Midbrain (tissue), 1 donor: ENCODE measurements at places on chromosomes 6 and 20.

DNA sequence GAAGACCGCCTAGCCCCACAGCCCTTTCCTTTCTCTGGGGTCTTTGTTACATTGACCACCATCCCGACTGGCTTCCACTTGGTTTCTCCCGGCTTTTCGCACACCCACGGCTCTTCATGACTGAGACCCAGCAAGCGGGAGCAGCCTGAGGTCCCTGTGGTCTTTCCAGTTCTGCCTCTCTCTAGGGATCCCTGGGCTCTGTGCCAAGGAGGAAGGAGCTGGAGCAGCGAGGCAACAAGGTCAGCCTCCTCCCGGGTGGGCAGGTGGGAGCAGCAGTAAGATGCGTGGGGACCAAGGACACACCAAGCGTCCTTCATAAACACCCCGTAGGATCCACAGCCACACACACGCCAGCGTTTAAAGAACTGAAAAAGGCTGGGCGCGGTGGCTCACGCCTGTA, 29.6 kb upstream of the MRGBP start:
- DNase-seq, result no peak

DNA sequence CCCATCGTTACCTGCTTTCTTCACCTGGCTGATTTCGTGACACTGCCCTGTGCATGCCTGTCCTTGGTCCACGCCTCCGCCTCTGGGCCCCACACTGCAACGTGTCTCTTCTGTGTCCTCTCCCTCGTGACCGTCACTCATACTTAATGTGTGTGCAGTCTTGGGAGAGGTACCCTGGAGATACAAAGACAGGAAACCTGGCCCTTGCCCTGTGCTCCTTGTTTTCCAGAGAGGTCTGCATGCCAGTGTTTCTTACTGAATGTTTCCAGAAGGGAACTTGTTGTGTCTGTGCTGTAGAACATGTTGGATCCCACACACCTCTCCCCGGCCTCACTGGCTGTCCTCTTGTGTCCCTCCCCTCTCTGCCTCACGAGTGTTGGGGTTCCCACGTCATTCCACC, 45.8 kb downstream of the SNX9 start:
- no peak for DNase-seq

GRCh38 chr20:58458342-58459057, 56.7 kb downstream of the APCDD1L start:
- DNase-seq, result no peak

- no peak for DNase-seq
Measured at GRCh38 chr20:16966276-16966880, 218.2 kb downstream of the OTOR start.

GRCh38 chr6:36685166-36685924, 6.8 kb downstream of the CDKN1A start:
- no peak for DNase-seq

GRCh38 chr6:21587961-21588480, 5.5 kb upstream of the SOX4 start:
- peak; percentile 41 for DNase-seq

- no peak for DNase-seq
Measured at GRCh38 chr6:89675949-89676748, 37.6 kb upstream of the LYRM2 start.

DNA sequence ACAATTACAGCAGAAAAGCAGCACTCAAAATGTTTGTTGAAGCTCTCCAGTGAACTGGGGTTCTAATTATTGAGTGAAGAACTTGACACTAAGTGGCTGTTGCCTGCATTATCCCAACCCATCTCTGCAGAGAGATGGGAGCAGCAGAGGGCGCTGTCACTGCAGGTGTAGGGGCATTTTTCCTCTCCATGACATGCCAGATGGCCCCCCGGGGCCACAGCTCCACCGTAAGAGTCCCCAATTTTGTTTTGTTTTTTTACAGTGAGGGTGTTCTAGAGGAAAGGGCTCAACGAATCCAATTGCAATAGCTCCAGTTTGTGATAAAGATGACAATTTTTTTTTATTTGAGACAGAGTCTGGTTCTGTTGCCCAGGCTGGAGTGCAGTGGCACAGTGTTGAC, 1.9 kb upstream of the FUCA2 start:
- no peak for DNase-seq

- DNase-seq, result peak; percentile 63
Measured at GRCh38 chr20:40506537-40506939, 182.5 kb downstream of the MAFB start.

DNA sequence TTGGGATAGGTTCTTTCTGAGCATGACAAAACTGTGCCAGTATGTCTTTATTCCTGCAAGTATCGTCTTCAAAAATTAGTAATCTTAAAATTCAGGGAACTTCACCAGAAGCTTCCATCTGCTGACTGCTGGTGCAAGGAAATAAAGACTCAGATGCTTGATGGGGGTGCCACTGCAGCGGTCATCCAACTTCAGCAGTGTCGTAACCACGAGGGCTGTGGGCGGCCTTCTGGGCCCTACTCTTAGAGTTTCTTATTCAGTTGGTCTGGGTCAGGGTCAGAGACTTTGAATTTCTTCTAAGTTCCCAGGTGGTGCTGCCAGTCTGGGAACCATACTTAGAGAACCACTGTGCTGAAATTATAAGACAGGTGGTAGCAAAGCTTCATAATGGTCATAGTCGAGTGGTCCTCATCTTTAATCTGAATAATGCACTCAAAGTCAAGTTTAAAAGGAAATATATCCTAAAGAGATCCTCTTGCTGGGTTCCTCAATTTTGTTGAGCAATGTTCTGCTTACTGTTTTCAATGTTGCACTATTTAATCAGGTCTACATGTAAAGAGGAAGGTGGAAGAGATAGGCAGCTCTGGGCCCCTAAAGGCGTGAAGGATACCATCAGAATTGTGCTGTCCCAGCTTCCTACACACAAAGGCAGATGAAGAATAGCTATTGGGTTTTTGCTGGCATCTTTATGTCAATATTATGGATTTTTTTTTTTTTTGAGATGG, 165.4 kb upstream of the GMDS start:
- DNase-seq, result no peak

DNA sequence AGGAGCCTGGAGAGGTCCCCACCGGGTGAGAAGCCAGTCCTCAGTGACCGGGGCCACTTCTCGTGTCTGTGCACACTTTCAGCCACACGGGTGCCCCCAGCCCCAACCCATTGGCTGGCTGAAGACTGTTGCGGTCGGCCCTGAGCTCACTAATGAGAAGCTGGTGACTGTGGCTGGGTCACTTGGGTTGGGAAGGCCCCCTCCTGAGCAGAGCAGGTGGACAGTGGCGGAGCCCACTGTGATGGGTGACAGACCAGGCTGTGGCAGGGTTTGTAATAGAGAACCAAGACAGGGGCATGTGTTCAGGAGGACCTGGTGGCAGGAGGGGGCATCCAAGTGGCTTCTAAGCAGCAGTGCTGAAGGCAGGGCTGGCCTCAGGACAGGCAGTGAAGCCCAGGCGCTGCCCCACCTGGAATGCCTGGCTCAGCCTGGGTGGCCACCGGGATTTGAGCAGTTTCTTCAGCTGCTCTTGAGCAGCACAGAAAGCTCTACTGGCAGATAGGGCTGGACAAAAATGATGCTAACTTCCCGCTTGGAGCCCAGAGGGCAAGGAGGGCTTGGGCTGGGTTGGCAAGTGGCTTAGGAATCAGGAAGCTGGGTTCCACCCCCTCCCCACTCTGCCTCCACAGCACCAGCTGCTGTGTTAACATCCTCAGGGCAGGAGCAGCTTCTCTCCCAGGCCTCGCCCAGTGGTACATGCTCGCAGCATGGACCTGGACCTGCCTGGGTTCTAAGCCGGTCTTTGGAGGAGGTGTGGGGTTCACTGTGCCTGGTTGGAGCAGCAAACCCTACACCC, 256.4 kb downstream of the CDH4 start:
- DNase-seq, result no peak

DNA sequence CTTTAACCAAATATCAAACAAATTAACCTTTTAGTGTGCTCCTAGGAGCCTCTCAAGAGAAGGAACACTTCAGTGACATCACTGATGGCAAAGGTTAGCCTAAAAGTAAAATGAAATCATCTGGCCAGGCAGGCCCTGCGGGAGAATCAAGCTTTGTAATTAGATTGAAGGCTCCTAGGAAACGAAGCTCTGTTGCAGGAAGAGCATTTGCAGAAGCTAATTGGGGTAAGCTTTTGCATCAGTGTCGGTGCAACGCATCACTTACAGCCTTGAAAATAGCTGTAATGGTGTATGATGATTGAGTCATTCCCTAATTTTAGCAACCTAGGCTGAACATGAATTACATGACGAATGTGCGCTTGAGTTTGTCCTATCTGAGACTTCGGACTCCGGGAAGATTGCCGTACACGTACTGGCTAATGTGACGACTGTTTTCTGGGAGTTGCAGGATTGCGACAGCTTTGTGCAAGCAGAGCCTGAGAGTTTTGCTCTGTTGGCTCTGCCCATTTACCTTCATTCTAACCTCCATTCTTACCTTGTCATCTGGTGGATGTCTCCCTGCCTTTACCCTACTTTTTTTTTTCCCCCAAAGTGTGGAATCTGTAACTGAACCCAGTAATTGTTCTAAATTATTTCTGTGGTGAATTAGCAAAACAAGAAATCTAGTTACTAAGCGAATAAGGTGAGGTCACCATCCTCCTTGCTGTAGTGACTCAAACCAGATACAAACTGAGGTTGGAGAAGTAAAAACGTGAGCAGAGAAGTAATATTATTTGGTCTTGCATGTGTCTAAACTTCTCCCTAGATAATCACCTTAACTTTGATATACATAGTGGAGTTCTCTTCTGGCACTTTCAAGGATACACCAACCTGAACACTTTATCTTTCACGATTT, 675.9 kb upstream of the CITED2 start:
- no peak for DNase-seq

GRCh38 chr20:18428490-18429173, 38.2 kb downstream of the DZANK1 start:
- DNase-seq, result no peak

DNA sequence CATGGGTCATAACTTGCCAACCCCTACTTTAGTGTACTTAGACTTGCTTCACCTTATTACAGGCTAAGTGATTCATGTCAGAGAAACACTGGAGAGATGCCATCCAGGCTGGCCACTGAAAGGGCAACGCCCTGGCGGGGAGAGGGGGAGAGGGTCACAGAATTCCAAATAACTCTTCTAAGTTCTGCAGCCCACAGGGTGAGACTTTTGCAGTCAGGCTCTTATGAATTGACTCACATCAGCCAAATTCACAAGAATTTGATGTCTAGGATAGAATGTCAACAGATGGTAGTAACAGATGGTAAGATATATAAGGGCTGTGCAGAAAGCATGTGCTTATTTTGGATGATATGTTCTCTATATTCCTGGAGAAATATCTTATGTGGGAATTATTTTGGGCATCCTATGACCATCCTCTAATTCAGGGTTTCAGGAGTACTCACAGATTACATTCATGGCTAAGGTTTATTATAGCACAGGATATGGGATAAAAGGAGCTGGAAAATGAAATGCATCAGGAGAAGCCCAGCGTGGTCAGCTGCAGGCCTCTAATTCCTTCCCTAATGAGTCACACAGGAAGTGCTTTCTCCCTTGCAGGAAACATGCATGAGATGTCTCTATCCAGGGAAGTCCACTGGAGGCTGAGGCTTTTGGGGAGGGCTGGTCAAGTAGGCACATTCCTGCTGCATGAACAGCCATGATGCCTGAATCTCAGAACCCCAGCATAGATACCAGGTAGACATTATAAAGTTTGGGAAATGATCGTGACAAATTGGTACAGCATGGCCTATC, 58.7 kb upstream of the RIN2 start:
- DNase-seq, result no peak

DNA sequence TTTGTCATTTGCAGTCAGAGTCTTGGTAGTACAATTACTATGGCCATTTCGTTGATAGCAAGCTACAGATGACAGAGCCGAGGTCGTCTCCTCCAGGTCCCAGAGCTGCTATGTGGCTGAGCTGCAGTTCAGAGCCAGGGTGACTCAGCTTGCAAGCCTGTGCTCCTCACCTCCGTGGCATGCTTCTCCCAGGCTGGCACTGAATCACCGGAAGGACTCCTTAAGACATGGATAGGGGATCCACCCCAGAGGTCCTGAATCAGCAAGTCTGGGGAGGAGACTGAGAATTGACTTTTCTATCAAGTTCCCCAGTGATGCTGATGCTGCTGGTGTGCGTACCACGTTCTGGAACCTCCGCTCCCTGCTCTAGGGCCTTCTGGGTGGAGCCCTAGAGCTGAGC, 291.2 kb downstream of the CDH26 start:
- DNase-seq, result no peak

- no peak for DNase-seq
Measured at GRCh38 chr6:75381877-75382633, 97.5 kb upstream of the TMEM30A start.

DNA sequence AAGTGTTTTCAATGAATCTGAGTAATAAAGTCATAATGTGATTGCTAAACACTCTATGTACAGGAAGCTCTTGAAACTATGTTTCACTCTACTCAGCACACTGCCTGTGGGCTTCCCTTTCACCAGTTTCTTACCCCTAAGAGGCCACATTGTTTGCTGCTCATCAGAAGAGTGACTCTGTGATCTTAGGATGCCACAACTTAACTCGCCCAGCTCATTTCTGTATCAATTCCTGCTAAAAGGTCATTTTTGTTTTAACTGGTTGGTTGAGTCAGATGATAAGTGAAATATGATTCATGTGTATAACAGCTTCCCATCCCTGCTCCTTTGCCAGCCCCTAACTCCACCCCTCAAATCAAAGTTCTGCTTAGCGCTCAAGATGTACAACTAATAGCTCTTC, 9.8 kb upstream of the NDUFAF4 start:
- DNase-seq, result no peak

DNA sequence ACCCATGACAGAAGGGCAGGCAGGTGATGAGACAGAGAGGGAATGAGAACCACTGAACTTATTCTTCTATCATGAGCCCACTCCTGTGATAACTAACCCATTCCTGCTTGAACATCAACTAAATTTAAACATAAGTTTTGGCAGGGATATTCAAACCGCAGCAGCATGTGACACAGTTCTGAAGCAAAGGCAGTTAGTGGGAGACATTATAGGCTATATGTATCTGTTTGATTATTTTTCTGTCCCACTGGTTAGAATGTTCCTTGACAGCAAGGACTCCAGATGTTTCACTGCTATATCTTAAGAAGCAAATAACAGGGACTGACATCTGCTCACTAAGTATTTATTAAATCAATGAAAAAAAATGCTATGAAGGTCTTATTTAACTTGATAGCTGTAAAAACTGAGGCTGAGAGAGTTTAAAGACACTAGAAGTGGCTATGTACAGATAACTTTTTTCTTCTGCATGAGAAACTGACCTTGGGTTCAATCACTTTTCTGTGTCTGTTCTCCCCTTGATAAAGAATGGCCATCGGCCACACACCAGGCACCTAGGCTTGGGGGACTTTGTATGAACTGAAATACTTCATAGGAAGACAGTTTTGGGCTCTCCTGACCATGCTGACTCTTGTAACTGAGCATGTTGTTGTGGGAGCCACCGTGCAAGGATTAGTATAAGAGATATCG, 90.9 kb downstream of the CEP162 start:
- no peak for DNase-seq
